ENCODE measurements at places on chromosomes 1 and 21.

- peak; percentile 62 for DNase-seq
Observed at GRCh38 chr21:28447462-28447861, 545.2 kb downstream of the LTN1 start.

DNA sequence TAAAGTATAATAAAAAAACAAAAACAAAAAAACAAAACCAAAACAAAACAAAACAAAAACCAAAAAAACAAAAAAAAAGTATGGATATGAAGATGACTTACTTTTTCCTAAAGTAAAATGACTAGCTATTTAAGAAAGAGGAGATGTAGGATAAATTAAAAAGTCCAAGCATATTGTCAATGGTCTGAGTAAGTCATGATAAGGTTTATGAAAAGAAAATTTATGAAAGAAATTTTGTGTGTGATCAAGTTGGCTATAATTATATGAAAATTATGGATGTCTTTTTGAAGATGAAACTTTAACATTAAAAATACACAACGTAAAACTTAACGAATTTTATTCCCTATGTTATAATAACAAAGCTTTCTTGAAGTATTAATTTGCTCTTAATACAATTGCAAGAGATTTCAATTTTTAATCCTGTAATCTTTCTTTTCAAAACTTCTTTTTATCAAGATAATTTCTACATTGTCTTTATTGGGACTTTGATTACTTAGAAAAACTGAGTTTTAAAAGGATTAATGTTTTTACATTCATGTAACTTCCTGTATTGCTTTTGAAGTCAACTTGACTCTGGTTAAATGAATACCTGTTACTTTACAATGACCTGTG, 200.9 kb upstream of the IVNS1ABP start:
- DNase-seq, result no peak

GRCh38 chr1:169110689-169111447, 4.4 kb downstream of the ATP1B1 start:
- DNase-seq, result peak; percentile 40

GRCh38 chr1:101632548-101633272, 364.0 kb downstream of the OLFM3 start:
- DNase-seq, result no peak

DNA sequence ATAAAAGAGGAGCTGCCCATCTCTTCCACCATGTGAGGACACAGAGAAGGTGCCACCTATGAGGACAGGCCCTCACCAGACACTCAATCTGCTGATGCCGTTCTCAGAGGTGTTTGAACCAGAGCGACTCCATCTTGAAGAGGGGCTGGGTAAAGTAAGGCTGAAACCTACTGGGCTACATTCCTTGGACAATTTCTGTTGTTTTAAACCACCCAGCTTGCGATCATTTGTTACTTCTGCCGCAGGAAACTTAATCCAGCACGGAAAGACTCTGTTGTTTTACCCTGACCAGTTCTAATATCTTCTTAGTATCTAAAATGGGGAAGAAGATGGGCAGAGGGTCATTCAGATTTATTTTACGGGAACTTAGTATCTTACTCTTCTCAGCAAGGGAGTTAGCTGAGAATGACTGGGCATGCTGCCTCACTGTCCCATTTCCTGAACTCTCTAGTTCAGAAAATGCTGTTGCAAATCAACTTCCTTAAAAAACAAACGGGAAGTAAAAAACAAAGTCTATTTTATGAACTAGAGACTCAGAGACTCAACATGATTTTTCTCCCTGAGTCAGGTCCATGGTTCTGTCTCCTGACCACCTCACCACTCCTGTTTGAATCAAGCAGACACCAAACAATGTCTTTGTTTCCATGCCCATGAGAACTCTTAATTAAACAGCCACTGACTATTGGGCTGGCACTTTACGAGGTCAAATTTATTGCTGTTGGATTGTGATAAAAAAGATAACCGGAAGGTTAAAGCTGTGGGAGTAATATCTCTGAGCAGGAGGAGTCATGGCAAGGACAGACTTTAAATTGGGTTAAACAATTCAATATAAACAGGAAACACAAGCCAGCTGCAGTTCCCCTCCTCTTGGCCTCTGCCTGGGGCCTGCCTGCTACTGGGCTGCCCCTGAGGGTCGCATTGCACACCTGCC, 23.8 kb upstream of the IFNAR1 start:
- DNase-seq, result no peak

GRCh38 chr1:35229587-35230360, 36.8 kb upstream of the SFPQ start:
- no peak for DNase-seq

- no peak for DNase-seq
Observed at GRCh38 chr1:229478852-229479251, 29.3 kb downstream of the NUP133 start.

DNA sequence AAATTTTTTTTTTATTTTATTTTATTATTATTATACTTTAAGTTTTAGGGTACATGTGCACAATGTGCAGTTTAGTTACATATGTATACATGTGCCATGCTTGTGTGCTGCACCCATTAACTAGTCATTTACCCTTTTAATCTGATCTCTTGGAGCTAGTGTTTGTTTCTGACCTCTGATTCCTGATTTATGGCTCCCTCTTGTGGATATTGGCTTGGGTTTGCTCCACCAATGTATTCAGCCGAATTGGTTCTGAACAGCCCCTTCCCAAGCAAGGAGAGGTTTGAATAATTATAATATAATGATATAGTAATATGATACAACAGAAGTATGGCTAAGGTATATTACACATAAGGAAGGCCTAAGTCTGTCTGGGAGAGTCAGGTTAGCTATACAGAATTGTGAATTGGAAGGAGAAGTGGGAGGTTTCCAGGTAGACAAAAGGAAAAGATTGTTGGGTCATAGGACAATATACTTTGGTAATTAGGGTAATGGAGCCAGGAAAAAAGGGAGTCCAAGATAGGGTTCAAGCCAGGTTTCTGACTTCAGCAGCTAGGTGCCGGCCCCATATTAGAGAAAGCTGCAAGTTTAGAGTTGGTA, 53.1 kb upstream of the HMCN1 start:
- DNase-seq, result peak; percentile 29

GRCh38 chr1:34406833-34407539, 230.3 kb downstream of the C1orf94 start:
- DNase-seq, result no peak
